ENCODE measurements at places on chromosomes 6 and 20.

GRCh38 chr20:23358923-23359593, 2.9 kb upstream of the GZF1 start:
- no peak for DNase-seq

DNA sequence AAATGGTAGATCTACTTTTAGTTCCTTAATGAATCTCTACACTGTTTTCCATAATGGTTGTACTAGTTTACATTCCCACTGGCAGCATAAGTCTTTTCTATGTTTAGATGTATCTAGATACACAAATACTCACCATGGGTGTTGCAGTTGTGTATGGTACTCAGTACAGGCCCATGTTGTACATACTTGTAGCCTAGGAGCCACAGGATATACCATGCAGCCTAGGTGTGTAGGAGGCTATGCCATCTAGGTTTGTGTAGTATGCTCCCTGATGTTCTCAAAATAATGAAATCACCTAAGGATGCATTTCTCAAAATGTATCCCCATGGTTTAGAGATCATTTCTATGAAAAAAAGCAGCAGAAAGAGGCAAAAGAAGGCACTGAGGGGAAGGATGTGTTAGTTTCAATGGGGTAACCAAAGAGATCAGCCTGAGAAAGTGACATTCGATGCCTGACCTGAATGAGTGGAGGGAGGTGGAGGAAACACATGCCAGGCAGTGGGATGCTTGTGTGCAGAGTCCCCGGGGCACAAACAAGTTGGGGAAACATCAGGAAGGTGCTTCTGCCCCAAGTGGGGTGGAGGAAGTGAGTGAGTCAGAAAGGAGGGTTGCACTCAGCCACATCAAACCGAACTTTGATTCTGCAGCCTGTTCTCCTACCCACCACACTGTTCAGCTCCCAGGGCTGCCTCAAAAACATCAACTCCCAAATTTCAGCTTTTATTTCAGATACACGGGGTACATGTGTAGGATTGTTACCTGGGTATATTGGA, 191.2 kb downstream of the ZNF217 start:
- no peak for DNase-seq

- no peak for DNase-seq
Observed at GRCh38 chr6:55437141-55437540, 109.9 kb downstream of the GFRAL start.

GRCh38 chr6:27951040-27951439, 6.0 kb upstream of the OR2B6 start:
- DNase-seq = no peak

GRCh38 chr6:130116273-130116672, 97.9 kb downstream of the L3MBTL3 start:
- DNase-seq = no peak

- no peak for DNase-seq
Observed at GRCh38 chr6:25006565-25007001, 70.8 kb upstream of the RIPOR2 start.

- DNase-seq = no peak
Observed at GRCh38 chr6:63246581-63246980, 35.3 kb downstream of the FKBP1C start.

GRCh38 chr6:74249658-74250057, 553.7 kb downstream of the CD109 start:
- DNase-seq = peak; percentile 43

DNA sequence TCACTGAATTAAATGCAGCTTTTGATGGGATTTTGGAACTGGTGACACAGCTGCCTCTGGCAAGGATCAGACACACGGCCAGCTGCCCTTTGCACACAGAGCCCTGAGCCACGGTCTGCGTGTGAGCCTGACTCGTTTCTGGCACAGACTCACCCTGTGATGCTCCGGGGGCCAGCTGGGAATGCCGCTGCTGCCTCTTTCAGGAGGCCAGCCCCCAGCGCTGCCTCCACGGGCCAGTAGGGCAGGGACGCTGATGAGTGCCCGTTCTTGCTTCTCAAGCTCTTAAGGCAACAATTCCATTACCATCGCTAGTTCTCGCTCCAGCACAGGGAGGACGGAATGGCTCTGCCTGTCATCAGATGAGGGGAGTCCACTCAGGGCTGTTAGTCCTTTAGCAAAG, 61.6 kb downstream of the IRF4 start:
- no peak for DNase-seq

- no peak for DNase-seq
Observed at GRCh38 chr20:58647162-58647795, 3.8 kb upstream of the STX16 start.

DNA sequence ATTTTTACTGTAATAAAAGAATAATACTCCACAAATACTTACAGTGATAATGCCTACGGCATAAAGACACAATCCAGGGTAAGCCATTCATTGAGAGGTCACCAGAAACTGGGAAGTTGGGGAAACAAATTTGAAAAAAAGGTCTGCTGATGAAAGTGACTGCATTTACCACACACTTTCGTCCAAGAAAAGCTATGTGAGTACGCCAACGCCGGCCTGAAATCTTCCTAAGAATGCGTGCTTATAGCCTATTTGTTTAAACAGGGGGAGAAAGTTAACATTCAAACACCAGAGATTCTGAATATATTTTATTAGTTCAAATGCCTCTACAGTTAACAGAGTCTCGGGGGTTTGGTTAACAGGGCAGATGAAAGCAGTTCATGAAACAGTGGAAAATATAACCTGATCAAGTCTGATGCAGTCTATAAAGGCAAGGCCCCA, 657 bp upstream of the LTV1 start:
- no peak for DNase-seq

- DNase-seq = no peak
Observed at GRCh38 chr20:23201658-23202057, 115.5 kb upstream of the CD93 start.

GRCh38 chr20:3786665-3787323, at the start of gene CENPB:
Gene CENPB (minus strand): TSS chr20:3786740. CDS start chr20:3786483, 257 bp downstream.
- peak; percentile 63 for DNase-seq

GRCh38 chr6:111499269-111499793, 16.3 kb upstream of the REV3L start:
- DNase-seq = no peak

DNA sequence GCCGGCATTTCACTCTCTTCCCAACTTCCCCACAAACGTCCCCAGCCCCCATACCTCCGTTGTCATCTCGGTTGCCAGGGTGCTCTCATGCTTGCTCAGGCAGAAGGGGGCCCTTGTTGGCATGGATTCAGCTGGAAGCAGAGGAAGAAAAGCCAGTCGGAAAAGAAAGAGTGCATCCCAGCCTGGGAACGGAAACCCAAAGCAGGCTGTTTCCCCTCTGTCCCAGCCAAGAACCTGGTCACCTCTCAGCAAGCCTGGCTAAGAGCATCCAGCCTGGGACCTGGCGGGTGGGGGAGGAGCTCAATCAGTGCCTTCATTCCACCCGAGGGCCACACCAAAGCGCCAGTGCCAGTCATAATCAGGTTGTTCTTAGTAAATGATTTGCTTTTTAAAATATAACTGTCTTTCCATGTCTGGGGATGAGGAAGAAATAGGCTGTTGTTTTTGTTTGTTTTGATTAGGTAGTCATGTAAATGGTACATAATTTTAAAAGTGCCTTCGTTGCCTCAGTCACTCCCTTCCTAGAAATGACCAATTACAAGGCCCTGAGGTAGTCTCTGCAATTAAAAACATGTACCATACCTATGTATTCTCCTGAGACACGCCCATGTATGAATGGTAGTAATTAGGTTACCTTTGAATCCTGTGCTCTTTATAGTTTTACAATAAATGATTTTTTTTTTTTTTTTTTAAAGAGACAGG, 21.1 kb downstream of the CHMP4B start:
- DNase-seq = no peak

DNA sequence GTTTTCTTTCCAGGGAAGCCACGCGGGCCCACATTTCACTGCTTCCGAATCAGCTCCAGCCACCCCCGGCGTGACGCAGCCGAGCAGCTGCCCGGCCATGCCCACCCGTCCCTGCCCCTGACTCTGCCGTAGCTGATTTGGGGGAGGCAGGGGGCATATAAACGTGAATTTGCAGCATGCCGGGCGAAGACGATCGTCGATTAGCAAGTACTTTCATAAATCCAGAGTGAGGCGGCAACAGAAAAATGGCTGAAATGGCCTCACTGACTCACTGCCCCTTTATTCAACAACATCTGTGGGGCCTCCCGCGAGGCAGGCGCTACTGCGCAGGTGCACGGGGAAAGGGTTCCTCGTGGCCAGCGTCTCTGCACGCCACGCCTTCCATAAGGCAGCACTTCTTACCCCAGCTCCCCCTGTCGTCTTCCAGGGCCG, 118.0 kb downstream of the DLL1 start:
- DNase-seq = no peak

- no peak for DNase-seq
Observed at GRCh38 chr6:99091985-99092384, 144.2 kb upstream of the FBXL4 start.

- DNase-seq = peak; percentile 42
Observed at GRCh38 chr6:107491760-107492660, 2.1 kb downstream of the SOBP start.

- no peak for DNase-seq
Observed at GRCh38 chr6:129273161-129273560, 390.2 kb downstream of the LAMA2 start.

- DNase-seq = no peak
Observed at GRCh38 chr20:23082846-23083552, 3.1 kb downstream of the CD93 start.

GRCh38 chr6:96340164-96340563, 181.4 kb upstream of the UFL1 start:
- DNase-seq = no peak

DNA sequence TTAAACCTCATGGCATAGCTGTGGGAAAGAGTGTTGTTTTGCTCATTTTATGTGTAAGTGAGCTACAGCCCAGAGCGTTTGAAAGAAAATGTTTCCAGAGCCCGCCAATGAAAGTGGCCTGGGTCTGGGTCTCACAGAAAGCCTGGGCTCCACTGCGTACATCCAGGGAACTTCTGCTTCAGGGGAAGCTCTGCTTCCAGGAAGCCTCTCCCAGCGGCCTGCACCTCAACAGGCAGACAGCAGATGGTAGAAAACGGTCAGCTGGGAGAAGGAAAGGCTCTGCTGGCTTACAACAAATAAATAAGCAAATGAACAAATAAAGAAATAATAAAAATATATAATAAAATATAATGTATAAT, 270.5 kb upstream of the SUPT3H start:
- no peak for DNase-seq

- DNase-seq = peak; percentile 47
Observed at GRCh38 chr20:31833130-31833930, 12.1 kb downstream of the FOXS1 start.

DNA sequence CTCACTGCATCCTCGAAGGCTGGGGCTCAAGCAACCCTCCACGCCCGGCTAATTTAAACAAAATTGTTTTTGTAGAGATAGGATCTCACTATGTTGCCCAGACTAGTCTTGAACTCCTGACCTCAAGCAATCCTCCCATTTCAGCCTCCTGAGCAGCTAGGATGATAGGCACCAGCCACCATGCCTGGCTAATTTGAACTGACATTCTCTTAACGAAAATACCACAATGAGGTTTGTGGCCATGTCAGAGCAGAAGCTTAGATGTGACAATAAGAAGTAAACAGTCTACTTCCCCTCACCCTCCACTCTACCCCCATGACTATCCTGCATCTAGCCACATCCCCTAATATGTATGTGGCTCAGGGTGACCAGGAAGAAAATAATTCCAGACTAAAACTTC, 74.8 kb upstream of the PLCB4 start:
- DNase-seq = no peak

- DNase-seq = peak; percentile 35
Observed at GRCh38 chr6:150775415-150776203, 89.9 kb upstream of the MTHFD1L start.

DNA sequence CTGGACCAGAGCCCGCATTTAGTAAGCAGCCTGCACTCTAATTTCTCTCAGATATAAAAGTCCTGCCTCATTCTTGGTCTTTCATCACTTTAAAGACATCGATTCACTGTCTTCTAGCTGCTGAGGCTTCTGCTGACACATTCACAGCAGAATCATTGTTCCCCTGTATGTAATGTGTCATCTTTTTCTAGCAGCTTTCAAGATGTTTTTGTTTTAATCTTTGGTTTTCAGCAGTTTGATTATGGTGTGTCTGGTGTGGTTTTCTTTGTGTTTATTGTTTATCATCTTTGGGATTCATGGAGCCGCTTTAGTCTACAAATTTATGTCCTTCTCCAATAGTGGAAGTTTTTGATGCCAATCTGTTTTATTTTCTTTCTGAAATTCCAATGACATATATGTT, 157.3 kb upstream of the STMND1 start:
- DNase-seq = no peak

GRCh38 chr6:137191236-137191635, 17.8 kb upstream of the IL22RA2 start:
- no peak for DNase-seq

GRCh38 chr20:48766961-48767960, 60.5 kb downstream of the PREX1 start:
- DNase-seq = no peak

GRCh38 chr6:139028215-139028657, 309 bp upstream of the ABRACL start:
- DNase-seq = no peak

DNA sequence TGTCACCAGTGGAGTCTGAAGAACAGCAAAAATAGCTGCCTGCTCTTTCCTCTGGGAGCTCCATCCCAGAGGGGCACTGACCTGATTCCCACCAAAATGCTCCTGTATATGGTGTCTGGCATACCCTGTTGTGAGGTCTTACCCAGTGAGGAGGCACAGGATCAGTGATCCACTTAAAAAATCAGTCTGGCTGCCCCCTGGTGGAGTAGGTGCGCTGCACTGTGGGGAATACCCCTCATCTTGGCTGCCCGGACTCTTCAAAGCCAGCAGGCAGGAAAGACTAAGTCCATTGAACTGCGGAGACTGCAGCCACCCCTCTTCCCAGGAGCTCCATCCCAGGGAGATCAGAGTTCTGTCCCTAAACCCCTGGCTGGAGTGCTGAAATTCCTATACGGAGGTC, 230.9 kb upstream of the HTR1E start:
- peak; percentile 11 for DNase-seq

DNA sequence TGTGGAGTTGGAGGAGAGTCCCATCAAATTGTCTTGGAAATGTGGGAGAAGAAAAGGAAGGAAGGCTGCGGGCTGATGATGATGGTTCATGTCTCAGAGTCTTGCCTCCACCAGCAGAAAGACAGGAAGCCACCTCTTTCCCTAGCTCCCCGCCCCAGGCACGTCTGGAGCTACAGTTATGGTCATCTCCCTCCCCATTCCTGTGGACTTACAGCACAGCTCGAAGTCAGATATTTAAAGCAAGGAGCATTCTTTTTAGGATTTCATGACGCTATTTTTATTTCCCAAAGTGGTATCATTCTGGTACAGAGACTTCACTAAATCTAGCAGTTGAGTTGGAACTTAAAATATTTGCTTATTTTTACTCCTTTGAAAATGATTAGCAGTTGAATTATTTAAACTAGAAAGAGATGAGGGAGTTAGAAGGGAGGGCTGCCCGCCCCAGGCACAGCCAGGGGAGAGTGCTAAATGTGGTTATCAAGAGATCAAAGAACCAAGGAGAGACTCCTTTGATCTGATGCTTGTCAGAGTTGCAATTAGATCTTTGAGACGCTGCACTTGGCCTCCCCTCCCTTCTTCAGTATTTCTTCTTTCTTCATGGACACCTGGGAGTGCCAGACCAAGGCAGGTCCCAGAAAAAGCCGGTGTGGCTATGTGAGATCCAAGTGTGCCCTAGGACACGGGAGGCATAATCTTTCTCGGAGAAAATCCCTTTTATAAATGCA, 199.9 kb upstream of the SOX4 start:
- DNase-seq = no peak

- DNase-seq = peak; percentile 43
Observed at GRCh38 chr6:139173172-139173571, 38.3 kb downstream of the HECA start.

- DNase-seq = no peak
Observed at GRCh38 chr20:47029845-47030244, 135.2 kb downstream of the EYA2 start.

- peak; percentile 56 for DNase-seq
Observed at GRCh38 chr6:165049362-165049761, 260.0 kb downstream of the C6orf118 start.

Data from HT1080 (cell line).